ENCODE measurements at places on chromosomes 2 and 18. TPM values are rescaled to one million over a fixed set of nuclear protein-coding genes. Genes with fewer than 3 reads are reported as not detected.

Gene IL18R1
- not detected for total RNA-seq

Gene EFHD1
- 2.7 TPM for total RNA-seq

Gene PRKD3
- total RNA-seq: 24.6 TPM

Gene POTEC
- total RNA-seq: not detected

Gene STARD6
- total RNA-seq: not detected

Gene TUBA4B
- total RNA-seq: not detected

Gene SEC11C
- 45.2 TPM for total RNA-seq

Gene GNAL
- total RNA-seq: 80.6 TPM

Gene SFT2D3
- 7.9 TPM for total RNA-seq

Gene MAP3K19
- 1.7 TPM for total RNA-seq

Gene CNDP2
- 35.7 TPM for total RNA-seq

Gene PTPRM
- total RNA-seq: 36.9 TPM

Gene POLE4
- total RNA-seq: 14.5 TPM

All from temporal lobe (tissue), 4 donors.